Left ventricle myocardium superior (tissue), 1 donor: ENCODE measurements at places on chromosomes 1 and 21.

GRCh38 chr1:171220581-171221054, 27.7 kb upstream of the FMO1 start:
- DNase-seq, result no peak

GRCh38 chr1:235980976-235981375, 83.9 kb downstream of the NID1 start:
- no peak for DNase-seq

DNA sequence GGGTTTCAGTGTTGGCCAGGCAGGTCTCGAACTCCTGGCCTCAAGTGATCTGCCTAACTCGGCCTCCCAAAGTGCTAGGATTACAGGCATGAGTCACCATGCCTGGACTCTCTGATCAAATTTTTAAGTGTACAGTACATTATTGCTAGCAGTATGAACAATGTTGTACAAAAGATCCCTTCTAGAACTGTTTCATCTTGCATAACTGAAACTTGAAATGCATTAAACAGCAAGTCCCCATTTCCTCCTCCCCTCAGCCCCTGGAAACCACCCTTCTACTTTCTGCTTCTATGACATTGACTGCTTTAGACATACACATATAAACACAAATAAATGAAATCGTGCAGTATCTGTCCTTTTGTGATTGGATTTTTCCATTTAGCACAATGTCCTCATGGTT, 463.4 kb downstream of the PTPRC start:
- DNase-seq, result no peak

DNA sequence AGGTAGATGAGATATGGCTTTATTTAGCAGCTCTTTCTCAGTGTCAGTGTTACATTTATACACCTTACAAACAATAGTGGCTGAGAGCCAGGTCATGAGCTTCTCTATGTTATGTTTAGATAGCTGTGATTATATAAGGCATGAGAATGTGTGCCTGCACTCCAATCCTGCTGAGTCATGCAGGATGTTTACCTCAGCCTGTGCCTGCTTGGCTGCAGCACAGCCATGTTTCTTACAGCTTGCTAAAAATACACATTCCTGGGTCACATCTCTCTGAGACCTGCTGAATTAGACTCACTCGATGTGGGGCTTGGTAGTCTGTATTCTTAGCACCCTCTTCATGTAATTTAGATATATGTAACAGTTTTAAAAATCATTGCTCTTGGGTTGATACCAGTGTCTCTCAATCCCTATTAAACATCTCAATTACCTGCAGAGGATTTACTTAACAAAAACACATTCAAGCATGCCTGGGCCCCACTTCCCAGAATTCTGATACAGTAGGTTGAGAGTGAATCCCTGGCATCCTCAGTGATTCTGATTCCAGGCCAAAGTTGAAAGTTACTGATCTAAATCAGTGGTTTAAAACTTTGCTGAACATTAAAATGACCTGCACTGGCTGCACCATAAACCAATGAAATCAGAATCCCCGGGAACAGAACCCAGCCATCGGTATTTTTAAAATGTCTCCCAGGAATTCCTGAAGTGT, 107.5 kb downstream of the GDAP2 start:
- DNase-seq, result no peak

- no peak for DNase-seq
Observed at GRCh38 chr1:44664730-44665370, 9.4 kb downstream of the TMEM53 start.

DNA sequence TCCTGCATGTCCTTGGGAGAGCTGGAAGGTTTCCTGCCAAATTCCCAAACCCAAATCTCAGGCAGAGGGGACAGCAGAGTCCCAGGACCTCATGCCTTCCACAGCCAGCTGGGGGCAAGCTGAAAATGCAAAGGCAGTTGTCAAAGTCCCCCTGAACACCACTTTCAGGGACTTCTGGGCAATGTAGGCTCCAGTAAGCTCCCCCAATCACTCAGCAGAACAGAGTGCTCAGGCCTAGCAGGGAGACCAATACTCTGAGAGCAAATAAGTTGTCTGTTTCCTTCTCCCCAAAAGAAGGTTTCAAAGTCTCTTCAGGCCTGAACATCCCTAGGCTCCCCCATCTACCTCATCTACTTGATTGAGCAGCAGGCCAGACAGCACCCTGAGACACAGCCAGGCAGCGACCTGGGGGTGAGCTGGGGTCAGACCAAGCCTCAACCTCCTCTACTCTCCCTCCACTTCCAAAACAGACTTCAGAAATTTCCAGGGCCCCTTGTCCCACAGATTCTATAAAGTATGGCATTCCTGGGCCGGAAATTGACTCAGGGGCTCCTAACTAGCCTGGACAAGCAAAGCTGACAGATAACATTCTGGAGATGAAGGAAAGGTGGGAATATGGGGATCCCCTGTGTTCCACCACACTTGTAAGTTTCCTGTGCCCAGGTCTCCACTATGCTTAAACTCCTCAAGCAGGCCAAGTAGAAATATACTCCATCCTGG, 1.9 kb downstream of the SLC9A1 start:
- no peak for DNase-seq

DNA sequence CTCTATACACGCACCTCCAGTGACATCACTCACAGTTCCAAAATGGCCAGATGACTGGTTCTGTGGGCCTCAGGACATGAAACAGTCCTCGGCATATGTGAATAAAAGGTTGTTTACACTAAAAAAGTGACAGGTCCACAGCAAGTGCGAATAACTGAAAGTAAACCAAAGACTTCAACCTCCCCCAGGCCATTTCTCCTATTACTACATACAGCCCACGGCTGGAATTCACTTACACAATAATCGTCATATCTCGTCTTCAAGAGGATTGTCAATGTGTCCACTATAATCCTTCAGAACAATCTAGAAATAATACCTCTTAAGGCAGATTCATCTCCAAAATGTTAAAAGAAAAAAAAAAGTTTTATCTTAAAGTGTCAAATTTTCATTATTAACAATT, 1.9 kb upstream of the PRDM15 start:
- DNase-seq, result no peak

DNA sequence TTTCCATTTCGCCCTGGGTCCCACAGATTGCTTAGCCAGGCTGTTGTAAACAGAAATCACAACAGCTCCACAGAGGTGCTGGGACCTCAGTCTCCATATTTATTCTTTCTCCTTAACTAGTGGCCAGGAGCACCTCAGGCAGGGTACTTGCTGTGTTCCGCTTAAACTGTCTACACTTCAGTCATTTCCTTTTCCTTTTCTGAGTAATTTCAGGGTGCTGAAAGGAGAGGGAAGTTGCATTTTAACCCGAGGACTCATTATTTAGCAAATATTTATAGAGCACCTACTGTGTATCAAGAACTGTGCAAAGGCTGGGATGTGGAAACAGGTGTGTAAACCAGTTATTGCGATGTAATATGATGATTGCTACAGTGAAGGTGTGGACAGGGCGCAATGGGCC, 41.9 kb downstream of the ACP6 start:
- no peak for DNase-seq

DNA sequence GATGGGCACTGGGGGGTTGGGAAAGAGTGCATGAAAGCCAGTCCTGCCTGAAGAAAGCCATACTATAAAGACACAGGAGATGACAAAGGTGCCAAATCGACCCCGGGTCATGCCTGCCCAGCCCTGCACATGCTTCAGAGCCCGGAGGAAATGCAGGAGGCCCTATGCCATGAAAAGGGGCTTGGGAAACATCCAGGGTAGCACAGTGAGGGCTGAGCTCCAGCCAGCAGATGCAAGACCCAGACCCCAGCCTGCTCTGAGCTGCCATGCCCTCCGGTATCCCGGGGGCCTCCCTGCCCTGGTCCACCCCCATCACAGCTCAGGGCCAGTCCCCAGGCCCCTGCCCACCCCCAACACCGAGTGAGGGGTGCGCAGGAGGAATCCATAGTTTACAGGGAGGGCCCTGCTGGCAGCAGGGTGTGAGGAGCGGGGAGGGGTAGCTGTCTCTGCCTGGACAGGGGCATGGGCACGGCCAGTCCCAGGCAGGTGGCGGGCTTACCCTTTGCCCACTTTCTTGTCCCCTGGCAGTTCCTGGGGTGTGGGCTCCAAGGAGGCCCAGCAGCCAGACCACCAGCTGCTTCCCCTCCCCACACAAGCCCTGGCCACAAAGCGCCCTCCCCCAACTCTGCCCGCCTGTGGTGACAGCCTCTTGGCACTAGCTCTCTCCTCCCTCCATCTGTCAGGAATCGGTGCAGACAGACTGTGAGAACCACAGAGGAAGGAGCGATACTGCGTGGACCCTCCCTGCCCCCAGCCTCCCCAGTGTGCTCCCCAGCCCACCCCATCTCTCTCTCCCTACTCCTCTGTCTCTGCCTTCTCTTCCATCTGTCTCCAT, 16.8 kb downstream of the LRP8 start:
- DNase-seq, result no peak
